ENCODE measurements at places on chromosomes 4 and X.

GRCh38 chr4:154490234-154490582, 1.4 kb downstream of the DCHS2 start:
- no peak for DNase-seq

- no peak for DNase-seq
Measured at GRCh38 chr4:4875611-4876010, 16.1 kb downstream of the MSX1 start.

DNA sequence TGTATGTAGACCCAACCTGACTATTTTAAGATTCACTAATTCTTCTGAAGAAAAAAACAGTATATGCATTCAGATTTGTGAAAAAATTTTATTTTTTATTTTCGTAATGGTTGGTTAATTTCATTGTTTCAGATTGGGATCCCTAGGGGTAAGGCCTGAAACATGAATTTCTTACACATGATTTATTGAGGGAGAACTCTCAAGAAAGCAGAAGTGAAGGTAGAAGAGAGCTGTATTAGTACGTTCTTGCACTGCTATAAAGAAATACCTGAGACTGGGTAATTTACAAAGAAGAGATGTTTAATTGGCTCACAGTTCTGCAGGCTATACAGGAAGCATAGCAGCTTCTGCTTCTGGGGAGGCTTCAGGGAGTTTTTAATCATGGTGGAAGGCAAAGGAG, 611.9 kb upstream of the TECRL start:
- no peak for DNase-seq

DNA sequence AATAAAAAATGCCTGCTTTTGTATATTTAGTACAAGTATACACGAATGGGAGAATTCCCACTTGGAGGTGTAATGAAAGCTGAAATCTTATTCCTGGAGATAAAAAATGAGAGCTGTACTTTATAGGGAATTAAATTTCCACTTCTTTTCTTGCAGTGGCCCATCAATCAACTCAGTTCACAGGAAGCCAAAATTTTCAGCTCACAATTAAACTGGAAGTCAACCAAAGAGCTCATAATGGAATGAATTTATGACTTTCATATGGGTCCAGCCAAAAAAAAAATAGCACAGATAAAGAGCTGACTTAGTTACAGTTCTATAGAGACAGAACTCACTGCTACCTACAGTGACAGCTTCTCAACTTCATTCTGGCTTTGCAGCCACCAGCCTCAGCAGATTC, 115.2 kb upstream of the TBC1D9 start:
- no peak for DNase-seq

- DNase-seq: no peak
Measured at GRCh38 chr4:85127653-85128052, 161.2 kb upstream of the WDFY3 start.

DNA sequence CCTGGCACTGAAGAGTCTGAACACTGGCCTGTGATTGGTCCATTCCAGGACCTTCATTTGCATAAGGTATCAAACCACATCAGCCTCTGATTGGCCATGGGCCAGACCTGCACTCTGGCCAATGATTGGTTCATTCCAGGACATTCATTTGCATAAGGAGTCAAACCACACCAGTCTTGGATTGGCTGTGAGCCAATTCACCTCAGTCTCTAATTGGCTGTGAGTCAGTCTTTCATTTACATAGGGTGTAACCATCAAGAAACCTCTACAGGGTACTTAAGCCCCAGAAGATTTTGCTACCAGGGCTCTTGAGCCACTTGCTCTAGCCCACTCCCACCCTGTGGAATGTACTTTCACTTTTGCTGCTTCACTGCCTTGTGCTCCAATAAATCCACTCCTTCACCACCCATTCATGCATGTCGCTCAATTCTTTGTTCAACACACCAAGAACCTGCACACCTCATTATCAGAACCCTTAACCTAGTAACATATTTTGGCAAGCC, 14.2 kb upstream of the HERC5 start:
- DNase-seq: no peak

GRCh38 chr4:42871671-42872290, 20.7 kb upstream of the GRXCR1 start:
- DNase-seq: no peak

DNA sequence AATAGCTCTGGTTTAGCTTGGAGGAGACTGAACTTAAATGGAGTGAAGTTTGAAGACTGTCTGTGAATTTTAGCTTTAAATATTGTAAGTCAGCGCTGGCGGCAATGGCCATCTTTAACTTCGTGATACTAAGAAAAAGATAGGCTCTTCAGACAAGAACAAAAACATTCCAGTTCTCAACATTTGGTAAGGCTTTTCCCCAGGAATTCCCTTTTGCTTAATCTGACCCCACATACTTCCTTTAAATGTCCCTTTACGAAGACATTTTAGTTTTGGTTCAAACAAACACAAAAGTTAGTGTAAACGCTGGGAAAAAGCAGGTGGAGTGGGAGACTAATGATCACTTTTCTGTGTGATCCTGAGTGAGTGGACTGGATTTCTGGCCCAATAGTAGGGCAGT, 106.2 kb downstream of the MAML3 start:
- DNase-seq: no peak

DNA sequence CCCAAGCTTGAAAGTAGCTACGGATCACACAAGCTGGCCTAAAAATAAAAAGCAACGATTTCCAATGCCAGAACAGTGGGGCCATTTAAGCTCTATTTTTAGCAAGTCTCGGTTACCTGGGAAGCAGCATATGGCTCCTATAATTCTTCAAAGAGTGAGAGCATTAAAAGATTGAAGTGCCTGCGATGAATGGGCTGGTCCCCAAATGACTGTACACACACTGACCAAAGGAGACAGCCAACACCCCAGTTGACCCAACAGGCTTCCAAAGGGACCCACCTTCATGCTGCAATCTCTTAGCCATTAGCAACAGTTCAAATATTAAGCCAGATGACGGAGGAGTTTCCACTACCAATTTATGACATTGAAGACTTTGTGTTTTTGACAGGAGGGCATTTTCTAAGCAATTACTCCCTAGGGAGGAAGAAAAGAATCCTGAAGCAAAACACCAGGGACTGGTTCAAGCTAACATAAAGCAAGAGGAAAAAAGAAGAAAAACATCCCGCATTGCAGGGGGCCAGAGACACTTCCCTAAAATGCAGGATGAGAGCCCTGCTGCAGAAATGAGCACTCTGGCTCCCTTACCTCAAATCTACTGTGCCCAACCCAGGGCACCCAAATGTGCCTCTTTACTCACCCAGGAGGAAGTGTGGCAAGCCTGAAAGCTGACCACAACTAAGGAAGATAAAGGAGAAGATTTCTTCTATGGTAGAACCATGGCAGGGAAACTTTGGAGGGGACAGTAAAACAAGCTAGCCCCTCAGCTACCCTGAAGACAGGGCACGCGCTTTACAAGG, 21.6 kb downstream of the SH3KBP1 start:
- DNase-seq: no peak

Measured in nucleus accumbens (tissue), 56 donors.